GM23338 (cell line): ENCODE measurements at places on chromosomes 3 and 15. TPM values are rescaled to one million over a fixed set of nuclear protein-coding genes. Genes with fewer than 3 reads are reported as not detected.

Gene IL17RB
- polyA plus RNA-seq: 6.4 and 6.9 TPM in 2 replicates

Gene NTRK3
- 4.0 and 5.3 TPM in 2 replicates for polyA plus RNA-seq

DNA sequence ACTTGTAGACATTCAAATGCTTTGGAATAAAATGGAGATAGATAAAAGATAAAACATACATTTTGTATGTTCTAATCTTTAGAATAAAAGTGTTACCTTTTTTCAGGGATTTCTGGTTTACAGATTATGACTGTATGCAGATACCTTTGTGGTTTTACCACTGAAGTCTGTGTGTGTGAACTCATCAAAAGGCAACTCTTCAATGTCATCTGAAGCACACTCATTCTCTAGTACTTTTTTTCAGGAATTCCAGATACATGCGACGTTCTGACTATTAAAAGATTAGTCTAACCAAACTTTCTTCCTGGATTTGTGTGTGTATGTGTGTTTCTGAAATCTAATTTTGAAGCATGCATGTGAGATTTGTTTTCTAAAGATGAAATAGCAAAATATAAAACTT, 188.6 kb downstream of the NLGN1 start:
- no peak for DNase-seq

- no peak for DNase-seq
These were observed 104.5 kb downstream of the NLGN1 start for GRCh38 chr3:173501931-173502489.
